Stimulated activated CD8-positive, alpha-beta memory T cell treated with anti-CD3 and anti-CD28 coated beads, Interleukin-2, amount 100 ng/mL, for 48 hours (primary cell): ENCODE measurements at places on chromosomes 5 and 9.

- no peak for DNase-seq
Observed at GRCh38 chr5:40210694-40211093, 469.0 kb upstream of the PTGER4 start.

DNA sequence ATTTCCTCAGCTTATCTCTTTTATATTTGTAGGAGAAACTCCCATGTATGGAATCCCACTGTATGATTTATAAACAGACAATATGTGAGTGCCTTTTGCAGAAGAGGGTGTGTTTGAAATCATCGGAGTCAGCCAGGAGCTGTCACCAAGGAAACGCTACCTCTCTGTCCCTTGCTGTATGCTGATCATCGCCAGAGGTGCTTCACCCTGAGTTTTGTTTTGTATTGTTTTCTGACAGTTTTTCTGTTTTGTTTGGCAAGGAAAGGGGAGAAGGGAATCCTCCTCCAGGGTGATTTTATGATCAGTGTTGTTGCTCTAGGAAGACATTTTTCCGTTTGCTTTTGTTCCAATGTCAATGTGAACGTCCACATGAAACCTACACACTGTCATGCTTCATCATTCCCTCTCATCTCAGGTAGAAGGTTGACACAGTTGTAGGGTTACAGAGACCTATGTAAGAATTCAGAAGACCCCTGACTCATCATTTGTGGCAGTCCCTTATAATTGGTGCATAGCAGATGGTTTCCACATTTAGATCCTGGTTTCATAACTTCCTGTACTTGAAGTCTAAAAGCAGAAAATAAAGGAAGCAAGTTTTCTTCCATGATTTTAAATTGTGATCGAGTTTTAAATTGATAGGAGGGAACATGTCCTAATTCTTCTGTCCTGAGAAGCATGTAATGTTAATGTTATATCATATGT is 18.0 kb upstream of the CTSL start:
- no peak for DNase-seq

DNA sequence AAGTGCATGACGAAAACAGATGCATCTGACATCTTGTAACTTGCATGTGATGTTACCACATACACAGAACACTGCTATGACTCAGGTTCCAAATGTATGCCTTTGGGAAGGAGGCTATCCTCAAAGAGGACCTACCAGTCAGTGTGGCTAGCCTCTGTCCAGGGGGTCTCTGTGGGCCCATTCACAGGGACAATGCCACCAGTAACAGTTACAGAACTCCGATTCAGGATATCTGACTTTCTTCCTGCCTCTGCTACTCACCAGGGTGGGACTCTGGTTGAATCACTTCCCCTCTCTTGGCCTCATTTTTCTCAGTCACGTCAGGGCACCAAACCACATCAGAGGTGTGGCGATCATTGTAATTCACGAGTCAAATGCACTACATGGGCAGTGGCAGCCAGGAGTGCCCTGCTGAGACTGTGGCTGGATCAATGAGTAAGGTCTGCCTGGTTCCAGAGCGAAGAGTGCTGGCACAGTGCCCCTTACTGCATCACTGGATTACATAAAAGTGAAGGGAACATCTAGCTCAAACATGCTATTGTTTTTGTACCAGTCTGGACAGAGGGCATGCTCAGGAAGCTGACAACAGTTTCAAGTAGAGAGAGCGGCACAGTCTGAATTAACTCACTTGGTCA is 13.2 kb downstream of the ATOX1 start:
- no peak for DNase-seq

DNA sequence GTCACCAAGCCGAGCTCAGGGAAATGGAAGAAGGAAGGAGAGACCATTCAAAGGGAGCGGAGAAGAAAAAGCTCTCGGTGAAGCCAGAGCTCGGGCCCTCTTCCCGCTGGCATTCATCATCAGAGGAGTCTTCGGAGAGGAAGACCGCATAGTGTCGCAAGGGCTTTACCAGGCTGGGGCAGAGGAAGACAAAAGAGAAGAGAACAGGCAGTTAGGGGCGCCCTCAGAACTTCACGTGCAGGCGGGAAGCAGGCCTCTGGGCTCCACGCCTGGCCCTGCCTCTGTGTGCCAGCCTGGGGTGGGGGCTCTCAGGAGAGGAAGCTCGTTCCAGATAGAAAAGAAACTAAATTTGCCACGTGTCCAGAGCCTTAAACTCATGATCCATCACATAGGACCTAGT is 31.7 kb downstream of the CRB2 start:
- DNase-seq = no peak

DNA sequence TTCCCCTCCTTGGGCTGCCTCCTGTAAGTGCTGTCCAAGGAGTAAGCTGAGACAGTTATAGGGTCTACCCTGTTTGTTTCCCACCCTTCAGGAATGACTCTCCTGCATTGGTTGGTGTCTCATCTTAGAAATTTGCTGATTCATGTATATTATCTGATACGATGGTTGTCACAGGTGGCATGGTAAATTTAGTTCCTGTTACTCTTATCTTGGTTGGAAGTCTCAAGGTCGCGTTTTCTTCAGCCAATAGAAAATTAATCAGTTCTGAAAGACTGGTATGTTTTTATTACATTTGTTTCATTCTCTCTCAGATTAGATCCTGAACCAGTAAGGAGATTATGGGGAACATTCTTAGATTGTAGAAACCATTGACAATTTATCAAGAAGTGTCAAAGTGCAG is 42.7 kb downstream of the SCGB3A1 start:
- DNase-seq = no peak
